Femur (tissue), 1 donor: ENCODE measurements at places on chromosomes 5 and 9.

DNA sequence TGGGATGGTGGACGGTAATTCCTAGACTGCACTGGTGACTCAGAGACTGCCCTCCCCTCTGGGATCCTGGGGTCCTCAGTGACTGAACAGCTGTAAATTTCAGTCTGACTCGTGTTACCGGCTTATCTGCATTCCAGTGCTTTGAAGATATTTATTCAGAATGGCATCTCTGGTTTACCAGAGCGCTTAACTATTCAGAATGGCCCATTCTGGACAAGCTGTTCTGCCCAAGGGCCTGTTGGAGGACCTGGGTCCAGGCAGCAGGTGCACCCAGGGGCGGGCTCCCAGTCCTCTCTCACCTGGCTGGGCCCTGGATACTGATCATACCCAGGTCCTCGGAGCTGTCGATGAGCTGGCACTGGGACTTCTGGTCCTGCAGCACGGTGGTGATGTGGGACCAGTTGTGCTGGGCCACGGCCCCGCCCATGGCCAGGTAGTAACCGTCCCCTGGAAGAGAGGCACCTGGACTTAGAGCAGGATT lies 48.0 kb downstream of the SARDH start:
- no peak for DNase-seq

- DNase-seq: no peak
Measured at GRCh38 chr5:24789611-24790351, 145.0 kb upstream of the CDH10 start.

GRCh38 chr9:98432134-98432533 lies 176.7 kb upstream of the TBC1D2 start:
- DNase-seq: no peak

DNA sequence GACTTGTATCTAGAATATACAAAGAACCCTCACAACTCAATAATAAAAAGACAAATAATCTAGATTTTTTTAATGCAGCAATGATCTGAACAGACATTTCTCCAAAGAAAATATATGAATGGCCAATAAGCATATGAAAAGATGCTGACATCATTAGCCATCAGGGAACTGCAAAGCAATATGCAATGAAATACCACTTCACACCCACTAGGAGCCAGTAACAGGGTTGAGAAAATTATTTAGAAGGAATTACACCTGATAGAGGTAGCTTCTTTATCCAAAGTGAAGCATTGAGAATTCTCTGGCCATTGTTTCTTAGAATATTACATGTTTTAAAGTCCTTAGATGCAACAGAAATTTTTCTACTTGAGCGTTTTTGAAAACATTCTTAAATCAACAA lies 316.9 kb downstream of the KCNN2 start:
- no peak for DNase-seq

- DNase-seq: no peak
Measured at GRCh38 chr5:17829456-17829855, 195.2 kb downstream of the TAF11L14 start.

GRCh38 chr5:140111859-140112551 lies 1.9 kb upstream of the PURA start:
- no peak for DNase-seq

- DNase-seq: no peak
Measured at GRCh38 chr5:61790678-61791077, 458.6 kb downstream of the ZSWIM6 start.

GRCh38 chr9:107127608-107128007 lies 155.5 kb upstream of the RAD23B start:
- DNase-seq: no peak

GRCh38 chr5:138632900-138633489 lies 57.8 kb upstream of the HSPA9 start:
- DNase-seq: peak; percentile 77

GRCh38 chr9:31674264-31674663 lies 710.2 kb upstream of the ACO1 start:
- no peak for DNase-seq
